ENCODE measurements at places on chromosomes 16 and 17.
A peak's percentile ranks its signal among the peaks of the same experiment; 100 is the strongest.

DNA sequence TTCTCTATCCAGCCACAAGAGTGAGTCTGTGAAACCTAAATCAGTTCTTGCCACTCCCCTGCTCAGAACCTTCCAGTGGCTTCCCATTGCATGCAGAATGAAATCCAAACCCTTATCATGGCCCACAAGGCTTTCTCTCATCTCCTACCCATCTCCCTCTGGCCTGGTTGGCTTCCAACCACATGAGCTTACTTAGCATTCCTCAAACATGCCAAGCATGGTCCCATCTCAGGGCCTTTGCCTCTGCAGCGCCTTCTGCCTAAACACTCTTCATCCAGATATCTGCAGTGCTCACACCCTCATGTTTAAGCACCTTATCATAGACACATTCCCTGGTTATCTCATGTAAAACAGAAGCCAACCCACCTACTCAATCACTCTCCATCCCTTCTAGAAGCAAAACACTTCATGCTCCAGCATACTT, 15.5 kb downstream of the TK2 start:
- no peak for DNase-seq

DNA sequence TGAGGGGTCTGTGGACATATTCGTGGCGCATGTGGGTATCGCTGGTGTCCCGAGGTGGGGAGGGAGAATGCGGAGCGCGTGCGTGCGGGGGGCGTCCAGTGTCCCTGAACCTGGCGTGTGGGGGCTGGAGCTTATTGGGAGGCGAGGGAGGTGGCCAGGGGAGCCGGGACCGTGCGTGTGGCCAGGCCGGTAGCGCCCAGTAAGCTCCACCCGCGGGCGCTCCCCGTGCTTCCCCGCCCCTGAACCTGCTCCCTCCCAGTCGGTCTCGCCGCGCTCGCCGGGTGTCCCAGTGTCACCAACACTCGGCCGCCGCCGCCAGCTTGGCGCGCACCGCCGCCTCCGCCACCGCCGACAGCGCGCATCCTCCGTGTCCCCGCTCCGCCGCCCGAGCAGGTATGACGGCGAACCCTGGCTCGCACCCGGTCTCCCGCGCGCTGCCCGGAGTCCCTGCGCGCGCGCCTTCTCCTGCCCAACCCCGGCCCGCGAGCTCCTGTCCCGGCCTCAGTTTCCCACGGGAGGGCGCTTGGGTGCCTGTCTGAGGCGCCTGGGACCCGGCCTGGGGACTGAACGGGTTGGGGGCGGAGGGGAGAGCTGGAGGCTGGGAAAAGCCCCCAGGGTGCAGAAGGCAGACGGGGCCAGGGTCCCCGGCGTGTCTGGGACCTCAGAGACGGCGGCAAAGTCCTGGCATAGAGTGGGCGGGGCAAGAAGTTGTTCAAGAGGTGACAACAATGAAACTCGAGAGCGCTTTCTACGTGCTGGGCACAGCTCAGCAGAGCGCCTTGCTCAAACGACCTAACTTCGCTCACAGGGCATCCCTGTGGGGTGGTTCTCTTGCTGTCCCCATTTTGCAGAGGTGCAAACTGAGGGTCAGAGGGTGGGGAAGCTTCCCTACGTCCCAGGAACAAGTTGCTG, at the start of gene SCNN1B:
SCNN1B (plus strand) TSS at position 258 of the 912 bp plus-strand sequence. CDS start 46,298 bp downstream, outside the sequence.
- peak; percentile 91 for DNase-seq

GRCh38 chr16:56848029-56848936, 16.7 kb upstream of the SLC12A3 start:
- DNase-seq, result peak; percentile 36

DNA sequence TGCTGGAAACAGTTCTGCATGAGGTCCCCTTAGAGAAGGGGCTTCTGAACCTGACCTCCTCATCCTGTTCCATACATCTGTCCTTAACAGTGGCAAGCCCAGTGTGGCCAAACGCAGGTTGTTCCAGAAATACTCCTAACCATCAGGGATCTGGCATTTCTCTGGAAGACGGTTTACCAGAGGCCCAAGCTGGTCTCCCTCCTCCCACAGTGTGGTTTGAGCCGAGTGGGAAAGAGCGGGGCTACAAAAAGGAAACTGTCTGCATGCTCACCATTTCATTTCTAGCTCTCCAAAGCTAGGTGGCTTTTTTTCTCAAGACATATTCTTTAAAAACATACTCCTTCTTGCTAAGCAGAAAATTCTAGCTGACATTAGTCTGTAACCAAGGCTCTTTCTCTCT, 6.0 kb downstream of the MXRA7 start:
- DNase-seq, result no peak

DNA sequence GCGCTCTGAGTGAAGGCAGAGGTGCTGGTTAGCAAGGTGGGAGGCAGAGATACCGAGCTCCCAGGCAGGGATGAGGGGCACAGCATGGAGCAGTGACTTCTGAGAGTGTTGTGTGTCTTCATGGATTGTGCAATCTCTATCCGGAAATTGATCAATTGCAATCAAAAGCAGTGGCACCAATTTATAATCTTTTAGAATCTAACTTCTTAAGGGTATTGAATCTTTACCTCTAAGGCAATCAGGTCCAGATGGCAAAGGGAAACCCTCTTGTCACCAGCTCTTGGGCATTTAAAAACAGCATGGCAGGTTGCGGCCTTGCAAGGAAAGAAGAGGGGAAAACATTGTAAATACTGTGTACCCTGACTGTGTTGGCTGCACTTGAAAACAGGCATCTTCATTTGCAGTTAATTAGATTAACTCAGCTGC, 58.0 kb upstream of the MRTFB start:
- DNase-seq, result no peak

DNA sequence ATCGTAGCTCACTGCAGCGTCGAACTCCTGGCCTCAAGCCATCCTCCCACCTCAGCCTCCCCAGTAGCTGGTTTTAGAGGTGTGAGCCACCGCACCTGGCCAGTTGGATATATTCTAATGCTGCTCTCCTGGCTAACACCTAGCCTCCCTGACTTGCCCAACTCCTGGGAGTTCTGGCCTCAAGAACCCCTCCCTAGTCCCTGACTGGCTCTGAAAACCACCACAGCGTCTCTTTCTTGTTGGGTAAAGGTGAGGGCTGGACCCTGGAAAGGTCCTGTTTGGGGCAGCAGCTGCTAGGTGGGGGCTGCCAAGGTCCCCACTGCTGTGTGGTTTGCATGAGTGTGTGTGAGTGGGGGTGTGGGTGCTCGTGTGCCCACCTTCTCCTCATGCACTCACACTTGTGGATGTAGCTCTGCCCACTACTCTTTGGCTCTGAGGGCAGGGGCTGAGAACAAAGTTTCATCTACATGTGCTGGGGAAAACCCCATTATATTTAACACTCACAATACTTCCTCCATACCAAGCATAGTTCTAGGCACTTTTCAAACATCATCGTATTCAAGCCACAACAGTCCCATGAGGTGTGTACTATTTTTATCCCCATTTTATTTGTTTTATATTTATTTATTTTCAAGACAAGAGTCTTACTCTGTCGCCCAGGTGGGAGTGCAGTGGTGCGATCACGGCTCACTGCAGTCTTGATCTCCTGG, 7.1 kb upstream of the SPNS3 start:
- no peak for DNase-seq

DNA sequence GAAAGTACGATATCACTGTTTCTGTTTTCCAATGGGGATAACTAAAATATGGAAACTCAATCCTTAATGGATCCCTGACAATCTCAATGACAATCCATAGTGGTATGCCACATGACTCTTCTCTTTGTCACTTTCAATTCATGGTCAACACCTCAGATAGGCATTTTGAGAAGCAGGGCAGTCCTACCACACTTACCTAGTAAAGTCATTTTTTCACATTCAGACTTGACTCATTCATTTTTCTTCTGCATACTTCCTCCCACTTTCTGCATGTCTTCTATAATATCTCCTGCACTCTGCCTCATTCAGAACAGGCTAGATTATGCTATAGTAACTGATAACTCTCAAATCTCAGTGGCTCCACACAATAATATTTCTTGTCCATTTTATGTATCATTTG, 117.5 kb downstream of the FTO start:
- DNase-seq, result no peak

GRCh38 chr17:31508288-31509094, 117.0 kb downstream of the RAB11FIP4 start:
- DNase-seq, result peak; percentile 68

DNA sequence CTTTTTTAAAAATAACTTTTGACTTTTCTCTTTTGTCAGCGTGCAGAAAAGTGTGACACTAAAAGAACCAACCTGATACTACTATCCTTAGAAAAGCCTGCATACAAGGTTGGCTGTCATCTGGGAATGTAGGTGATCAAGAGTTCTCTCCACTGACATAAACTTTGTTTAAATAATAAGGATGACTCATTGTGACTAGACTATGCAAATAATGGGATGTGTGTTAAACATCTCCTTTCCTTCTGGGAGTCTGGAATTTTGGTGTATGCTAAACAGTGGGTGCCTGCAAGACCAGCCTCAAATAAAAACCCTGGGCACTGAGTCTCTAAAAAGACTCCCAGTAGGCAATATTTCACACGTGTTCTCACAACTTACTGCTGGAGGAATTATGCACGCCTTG, 373.4 kb downstream of the CNTNAP4 start:
- DNase-seq, result no peak

GRCh38 chr16:64900517-64900916, 221.3 kb downstream of the CDH11 start:
- no peak for DNase-seq

GRCh38 chr17:74950207-74950606, 14.5 kb downstream of the OTOP3 start:
- DNase-seq, result no peak

- DNase-seq, result no peak
Measured at GRCh38 chr16:70475054-70475871, 20.9 kb downstream of the FCSK start.

DNA sequence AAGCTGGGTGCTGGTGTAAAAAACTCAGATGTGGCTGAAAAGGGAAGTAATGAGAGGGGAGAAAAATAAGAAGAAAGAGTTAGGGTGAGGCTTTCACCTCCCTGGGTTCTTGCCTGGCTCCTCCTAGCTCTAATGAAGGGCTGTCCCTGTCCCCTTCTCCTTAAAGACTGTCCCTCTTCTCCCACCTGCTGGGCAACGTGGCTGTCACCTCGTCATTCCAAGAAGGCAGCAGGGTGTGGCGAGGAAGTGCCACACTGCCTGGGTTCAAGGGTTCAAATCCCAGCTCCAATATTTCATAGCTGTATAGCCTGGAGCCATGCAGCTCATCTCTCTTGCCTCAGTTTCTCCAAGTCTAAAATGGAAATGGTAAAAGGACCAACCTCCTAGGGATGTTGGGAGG, 122.5 kb upstream of the CACNG5 start:
- DNase-seq, result no peak

GRCh38 chr17:42598905-42599304, 10.3 kb downstream of the RETREG3 start:
- no peak for DNase-seq

DNA sequence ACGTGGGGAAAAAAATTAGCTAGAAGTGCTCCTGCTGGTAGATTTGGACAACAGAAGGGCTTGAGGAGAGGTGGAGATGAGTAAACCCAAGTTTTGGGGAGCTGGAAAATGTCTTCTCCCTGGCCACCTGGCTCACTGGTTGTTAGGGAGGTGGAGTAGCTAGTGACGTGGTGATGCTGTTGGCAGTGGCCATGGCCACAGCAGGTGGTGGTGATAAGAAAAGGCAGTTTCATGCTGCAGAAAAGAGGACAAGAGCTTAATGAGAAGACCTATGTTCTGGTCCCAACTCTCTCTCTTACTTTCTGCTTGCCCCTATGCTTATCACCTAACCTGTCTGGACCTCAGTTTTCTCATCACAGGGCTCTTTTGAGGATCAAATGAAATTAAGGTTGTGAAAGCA, 223.5 kb upstream of the N4BP1 start:
- DNase-seq, result no peak

DNA sequence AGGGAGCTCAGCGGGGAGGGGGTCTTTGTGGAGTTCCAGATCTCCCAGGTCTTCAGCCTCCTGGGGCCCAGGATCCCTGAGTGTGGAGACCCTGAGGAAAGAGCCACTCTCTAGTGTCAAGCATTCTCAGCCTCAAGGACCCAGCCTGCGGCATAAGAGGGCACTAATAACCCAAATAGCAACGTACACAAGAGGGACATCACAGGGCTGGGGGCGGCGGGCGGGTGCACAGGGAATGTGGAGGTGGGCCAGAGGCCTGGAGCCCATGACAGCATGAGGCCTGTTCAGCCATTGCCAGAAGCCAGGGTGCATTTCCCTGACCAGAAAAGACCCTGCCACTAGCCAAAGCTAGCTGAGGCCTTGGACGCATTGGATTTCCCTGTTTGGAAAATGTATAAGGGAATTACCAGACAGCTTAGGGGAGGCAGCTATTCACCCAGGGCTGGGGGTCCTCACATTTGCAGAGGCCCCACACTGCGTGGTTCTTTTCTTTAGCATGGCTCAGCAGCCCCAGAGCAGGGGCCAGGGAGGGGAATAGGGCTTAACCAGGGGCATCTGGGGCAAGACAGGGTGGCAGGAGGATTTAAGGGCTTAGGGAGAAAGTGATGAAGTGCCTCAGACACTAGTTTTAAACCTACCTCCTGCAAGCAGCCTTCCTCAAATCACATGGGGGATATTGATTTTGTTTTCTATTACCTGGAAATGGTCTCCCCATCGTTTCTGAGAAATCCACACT, 13.5 kb upstream of the ALOX15B start:
- no peak for DNase-seq
